K562 (cell line): ENCODE measurements at places on chromosomes 6 and 20. TPM values are rescaled to one million over a fixed set of nuclear protein-coding genes. Genes with fewer than 3 reads are reported as not detected.

The RMND1 gene
- polyA plus RNA-seq: 32.2 and 35.1 TPM in 2 replicates

The SLC44A4 gene
- 13.6 TPM in 2 replicates for polyA plus RNA-seq

The APOBEC2 gene
- polyA plus RNA-seq: not detected in 2 replicates

The MACROD2 gene
- not detected in 2 replicates for polyA plus RNA-seq

The SNHG17 gene
- polyA plus RNA-seq: 72.2 and 73.2 TPM in 2 replicates

The TFAP2B gene
- not detected in 2 replicates for polyA plus RNA-seq

The PRSS16 gene
- polyA plus RNA-seq: 21.3 and 21.8 TPM in 2 replicates
